Renal pelvis (tissue), 12 donors: ENCODE measurements at places on chromosomes 5 and 9.

DNA sequence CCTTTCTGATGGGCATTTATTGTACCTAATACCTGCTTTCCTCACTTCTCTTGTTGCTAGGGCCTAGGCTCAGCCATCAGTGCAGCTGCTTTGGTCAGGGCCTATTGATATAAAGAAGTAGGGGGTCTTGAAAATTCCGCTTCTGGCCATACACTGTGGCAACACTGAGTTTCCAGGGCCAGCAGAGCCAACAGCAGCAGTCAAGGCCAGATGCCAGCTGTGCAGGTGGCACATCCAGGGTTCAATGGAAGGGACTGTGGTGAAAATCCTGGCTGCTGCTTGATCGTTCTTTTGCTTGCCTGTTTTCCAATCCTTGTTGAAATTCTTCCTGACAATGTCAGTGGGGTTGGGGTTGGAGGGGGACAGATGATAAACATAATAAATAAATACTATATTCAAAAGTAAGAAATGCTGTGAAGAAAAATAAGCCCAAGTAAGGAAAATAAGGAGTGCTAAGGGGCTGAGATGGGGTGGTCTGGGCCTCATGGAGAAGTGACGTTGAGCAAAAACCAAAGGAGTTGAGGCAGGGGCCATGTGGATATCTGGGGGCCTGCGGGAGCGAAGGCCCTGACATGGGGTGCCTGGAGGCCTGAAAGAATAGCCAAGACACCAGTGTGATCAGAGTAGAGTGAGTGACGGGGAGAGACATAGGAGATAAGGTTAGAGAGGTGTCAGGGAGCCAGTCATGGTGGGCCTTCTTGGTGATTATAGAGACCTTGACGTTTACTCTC is 91.0 kb upstream of the ALDH1B1 start:
- no peak for DNase-seq

DNA sequence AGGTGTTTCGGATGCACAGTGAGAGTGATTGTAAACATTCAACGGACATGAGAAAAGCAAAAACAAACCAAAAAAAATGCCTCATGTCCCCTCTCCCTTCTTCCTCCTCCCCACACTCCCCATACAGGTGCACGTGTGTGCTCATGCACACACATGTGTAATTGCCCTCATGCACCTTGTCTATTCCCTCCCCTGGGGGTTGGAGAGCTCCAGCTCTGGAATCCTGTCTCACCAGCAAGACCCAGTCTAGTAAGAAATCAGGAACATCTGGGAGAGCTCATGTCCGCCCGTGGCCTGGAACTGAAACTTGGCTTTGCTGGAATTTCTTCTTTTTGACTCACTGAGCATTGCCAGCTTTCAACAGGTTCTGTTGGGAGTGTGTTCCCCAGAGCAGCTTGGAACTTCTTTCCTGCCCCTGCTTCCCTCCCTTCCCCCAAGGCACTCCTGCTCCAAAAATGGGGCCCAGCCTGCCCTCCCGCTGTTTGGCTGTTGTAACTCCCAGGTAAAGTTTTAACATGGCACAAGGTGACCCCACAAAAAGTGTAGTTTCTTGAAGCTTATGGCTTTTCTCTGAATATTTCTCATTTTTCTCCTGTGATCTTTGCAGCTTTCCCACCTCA is 190.1 kb downstream of the NR3C1 start:
- no peak for DNase-seq

- no peak for DNase-seq
Measured at GRCh38 chr5:150067405-150067960, 18.9 kb downstream of the CSF1R start.

DNA sequence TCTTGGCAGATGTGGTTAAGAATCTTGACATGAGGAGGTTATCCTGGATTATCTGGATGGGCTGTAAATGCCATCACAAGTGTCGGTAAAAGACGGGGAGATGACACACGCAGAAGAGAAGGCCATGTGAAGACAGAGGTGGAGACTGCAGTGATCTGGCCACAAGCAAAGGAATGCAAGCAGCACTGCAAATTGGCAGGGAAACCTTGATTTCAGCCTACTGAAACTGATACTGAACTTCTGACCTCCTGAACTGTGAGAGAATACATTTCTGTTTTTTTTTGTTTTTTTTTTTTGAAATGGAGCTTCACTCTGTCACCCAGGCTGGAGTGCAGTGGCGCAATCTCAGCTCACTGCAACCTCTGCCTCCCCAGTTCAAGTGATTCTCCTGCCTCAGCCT is 92.4 kb upstream of the NFIL3 start:
- DNase-seq = no peak

DNA sequence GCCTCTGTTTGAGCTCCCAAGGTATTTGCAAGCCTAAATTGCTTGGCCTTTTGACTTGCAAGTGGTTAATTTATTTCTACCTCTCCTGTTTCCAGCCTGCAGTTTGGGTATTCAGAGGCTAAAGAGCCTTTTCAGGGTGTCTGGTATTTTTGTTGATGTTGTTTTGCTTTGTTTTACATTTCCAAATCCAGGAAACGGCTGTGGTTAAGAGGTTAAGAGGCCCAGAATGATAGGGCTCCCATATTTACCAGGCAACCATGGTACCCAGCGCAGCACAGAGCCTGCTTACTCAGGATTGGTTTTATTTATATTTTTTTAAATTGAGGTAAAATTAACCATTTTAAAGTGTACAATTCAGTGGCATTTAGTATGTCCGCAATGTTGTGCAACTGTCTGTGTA is 92.1 kb downstream of the PDZD2 start:
- DNase-seq = no peak

DNA sequence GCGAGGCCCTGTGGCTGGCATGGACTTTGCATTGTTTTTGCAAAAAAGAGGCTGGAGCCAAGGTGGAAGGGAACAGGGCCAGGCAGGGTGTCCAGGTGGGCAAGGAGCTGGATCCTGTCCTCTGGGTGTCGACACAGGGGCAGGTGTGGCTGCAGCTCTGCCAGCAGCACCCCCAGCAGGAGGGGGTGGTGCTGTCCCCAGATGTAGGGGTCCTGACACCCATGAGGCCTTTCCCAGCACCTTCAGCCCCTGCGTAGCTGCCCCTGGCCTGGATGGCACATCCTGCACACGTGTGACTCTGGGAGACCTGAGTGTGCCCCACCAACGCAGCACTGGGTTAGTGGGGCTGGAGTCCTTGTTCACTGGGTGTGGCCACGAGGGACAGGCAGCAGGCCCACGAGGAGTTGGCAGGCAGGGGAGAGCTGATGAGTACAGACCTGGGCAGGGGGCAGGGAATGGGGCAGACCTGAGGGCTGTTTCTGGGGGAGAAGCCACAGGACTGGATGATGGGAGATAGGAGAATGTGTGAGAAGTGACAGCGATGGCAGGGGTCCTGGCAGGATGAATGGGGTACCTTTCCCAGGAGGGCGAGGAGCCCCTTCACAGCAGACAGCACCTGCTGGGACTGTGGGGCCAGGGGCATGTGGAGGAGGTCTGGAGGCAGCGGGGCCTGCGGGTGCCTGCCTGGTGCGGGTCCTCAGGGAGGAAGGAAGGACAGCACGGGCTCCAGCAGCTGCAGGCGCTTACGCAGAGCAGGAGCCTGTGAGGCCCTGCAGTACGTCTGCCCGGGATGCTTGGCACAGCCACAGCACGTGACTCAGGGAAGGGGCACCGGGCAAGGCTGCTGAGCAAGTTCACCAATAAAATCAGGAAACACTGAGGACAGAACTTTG is 3.6 kb upstream of the RASGEF1C start:
- no peak for DNase-seq

GRCh38 chr5:150335778-150336177 is 21.7 kb upstream of the TCOF1 start:
- DNase-seq = no peak

DNA sequence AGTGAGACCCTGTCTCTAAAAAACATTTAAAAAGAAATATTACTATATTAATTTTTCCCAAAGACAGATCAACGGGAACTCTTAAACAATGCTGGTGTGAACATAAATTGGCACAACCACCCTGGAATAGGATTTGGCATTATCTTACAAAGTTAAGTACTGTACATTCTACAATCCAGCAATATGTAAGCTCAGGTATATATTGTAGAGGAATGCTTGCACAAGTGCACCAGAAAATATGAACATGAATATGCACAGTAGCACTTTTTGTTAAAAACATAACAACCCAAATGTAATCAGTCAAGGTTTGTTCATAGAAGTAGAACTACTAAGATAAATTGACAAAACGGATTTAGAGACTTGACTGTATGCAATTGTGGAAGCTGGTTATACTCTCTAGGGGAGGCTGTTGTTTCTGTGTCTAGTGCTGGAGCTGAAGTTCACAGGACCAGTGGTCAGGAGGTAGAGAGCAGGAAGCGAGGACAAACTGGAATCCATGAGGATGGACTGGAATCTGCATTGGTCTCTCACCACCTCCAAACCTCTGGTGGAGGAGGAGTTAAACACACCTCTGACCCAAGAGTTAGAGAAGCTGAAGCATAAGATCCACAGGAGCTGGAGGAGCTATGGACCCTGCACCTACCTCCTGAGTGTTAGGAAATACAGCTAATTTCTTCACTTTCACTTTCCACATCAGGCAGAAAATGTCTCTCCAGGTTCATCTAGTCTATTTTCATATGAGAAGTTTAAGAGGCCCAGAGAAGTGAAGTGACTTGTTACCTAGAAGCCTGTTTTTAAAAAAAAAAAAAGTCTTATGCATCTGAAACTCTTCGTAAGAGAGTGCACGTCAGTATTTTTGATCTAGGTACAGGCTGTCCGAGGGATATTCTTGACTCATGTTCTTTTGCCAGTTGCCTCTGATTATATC is 20.3 kb upstream of the RIC1 start:
- no peak for DNase-seq

GRCh38 chr5:124819201-124819600 is 72.8 kb upstream of the ZNF608 start:
- DNase-seq = no peak

- no peak for DNase-seq
Measured at GRCh38 chr5:162638849-162639248, 571.3 kb downstream of the GABRG2 start.

DNA sequence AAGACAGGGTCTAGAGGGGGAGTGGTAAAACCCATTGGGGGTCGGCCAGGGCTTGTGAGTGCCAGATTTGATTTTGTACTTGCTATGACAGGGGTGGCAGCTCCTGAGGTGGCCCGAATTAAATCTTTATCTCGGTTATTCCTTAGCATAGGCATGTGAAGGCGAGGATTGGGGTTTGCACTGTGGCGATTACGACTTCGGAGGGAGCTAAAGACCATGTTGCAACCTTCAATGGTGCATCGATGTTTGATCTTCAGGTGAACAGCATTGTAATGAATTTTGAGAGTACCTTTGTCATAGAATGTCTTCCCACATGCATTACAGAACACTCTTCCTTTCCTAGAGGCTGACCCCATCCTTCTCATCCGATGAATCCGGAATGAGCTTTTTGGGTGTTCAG is 433.9 kb downstream of the BNC2 start:
- DNase-seq = no peak

GRCh38 chr5:139391570-139392323 is 2.0 kb upstream of the MZB1 start:
- no peak for DNase-seq

DNA sequence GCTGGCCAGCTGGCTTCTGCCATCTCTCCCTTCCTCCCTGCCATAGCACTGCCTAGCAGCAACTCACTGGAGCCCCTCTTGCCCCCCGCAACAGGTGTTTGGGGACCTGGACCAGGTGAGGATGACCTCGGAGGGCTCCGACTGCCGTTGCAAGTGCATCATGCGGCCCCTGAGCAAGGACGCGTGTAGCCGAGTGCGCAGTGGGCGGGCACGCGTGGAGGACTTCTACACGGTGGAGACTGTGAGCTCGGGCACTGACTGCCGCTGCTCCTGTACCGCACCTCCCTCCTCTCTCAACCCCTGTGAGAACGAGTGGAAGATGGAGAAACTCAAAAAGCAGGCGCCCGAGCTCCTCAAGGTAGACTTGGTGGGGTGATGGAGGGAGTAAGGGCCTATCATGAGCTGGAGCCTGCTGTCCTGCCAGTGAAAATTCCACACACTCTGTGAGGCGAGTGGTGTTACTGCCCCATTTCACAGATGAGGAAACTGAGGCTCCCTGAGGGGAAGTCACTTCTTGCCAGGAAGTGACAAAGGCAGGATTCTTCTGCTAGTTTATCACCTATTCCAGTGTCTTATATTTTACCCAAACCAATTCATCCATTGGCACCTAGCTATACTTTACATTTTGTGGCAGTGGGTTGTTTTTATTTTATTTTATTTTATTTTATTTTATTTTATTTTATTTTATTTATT is 10.1 kb downstream of the OLFML2A start:
- no peak for DNase-seq

DNA sequence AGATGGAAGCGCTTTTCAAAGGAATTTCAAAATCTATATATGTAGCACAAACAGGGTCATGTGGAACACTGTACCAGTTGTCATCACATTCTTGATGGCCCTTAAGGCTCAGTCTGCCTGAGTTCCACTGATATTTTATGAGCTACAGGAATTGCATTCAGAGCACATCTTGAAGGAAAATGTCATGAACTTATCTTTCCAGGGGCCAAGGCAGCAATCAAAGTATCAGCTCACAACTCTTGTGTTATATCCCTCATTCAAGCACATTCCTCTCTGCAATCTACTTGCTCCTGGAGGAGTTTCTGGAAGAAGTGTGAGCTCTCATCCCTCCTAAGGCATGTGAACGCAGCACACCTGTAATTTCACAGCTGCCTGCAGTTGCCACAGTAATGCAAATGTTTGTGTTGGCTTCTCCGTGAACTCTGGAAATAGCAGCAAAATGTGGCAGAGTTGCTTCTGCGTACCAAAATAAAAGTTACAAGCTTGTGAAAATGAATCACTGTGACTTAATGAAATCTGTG is 89.7 kb upstream of the EQTN start:
- DNase-seq = peak; percentile 42

- DNase-seq = no peak
Measured at GRCh38 chr9:134497283-134497860, 144.2 kb upstream of the COL5A1 start.

DNA sequence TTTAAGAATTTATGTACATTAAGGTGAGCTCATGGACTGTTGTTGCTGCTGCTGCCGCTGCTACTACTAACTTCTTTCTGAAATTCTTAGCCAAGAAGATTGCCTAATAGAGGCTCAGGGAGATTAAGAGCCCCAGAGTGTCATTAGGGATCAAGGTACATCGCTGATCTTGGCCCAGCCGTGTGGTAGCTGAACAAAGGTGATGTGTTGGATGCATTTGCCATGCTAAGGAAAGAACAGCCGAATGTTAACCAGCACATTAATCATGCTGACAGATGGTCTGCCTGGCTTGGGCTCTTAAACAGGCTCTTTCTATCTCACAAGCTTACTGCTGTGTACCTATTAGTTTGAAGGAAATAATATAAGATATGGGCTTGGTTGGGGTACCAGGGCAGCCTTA is 137.1 kb downstream of the KCTD16 start:
- no peak for DNase-seq

DNA sequence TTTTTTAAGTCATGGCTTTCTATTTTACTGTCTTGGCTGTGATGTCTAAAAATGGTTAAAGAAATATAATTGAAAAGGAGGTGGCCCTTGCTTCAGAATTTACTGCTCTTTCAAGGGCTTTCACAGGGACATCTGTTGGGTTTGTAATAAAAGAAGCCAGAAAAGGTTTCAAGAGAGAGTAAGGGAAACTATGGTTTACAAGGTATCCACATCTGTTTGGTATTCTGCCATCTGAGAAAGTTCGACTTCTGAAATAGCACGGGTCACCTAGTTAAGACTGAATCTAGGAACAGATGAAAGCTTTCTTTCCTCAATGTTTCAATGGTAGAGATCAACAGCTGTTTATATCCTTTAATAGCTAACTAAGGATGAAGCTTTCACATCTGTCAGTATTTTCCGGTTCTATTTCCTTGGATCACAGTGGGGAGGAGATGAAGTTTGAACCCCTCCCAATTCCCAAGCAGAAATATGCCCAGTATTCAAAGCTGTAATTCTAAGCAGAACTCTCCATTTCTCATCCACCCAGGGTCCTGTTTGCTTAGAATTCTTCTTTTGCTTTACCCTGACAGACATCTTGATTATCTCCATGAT is 72.8 kb upstream of the IFNK start:
- DNase-seq = no peak
